ENCODE measurements at places on chromosomes 13 and 19.

GRCh38 chr13:49953560-49953959 lies 17.4 kb upstream of the SPRYD7 start:
- no peak for DNase-seq

DNA sequence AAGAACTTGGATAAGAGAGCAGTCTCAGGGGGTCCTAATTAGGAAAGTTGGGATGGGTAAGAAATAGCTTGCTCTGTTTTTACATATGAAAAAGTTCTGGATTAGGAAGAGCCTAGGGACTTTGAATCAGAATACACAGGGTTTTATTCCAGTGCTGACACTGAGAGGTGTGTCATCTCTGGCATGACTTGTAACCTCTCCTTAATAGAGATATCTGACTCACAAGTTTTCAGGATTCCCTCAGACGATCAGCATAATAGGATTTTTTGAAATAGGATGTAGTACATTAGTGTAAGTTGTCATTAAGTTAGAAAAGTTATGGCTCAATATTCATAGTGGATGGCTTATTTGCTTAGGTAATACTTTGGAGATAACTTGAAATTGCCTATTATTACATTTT lies 555.2 kb upstream of the MIR17HG start:
- DNase-seq, result no peak

DNA sequence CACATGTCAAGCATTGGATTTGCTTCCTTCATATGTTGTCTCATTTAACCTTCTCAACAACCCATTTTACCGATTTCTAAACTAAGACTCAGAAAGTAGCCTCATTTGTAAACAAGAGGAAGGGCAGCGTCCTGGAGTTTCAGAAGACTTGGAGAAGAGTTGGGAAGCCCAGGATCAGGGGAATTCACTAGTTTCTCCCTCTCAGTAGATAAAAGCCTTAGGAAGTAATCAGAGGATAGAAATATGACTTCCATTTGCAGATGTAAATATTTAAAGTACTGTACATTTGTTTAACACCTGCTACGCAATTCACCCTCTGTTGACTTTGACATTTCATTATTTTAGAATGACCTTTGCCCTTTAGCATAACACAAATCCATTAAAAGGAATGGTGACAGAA lies 216.4 kb downstream of the DCT start:
- no peak for DNase-seq

DNA sequence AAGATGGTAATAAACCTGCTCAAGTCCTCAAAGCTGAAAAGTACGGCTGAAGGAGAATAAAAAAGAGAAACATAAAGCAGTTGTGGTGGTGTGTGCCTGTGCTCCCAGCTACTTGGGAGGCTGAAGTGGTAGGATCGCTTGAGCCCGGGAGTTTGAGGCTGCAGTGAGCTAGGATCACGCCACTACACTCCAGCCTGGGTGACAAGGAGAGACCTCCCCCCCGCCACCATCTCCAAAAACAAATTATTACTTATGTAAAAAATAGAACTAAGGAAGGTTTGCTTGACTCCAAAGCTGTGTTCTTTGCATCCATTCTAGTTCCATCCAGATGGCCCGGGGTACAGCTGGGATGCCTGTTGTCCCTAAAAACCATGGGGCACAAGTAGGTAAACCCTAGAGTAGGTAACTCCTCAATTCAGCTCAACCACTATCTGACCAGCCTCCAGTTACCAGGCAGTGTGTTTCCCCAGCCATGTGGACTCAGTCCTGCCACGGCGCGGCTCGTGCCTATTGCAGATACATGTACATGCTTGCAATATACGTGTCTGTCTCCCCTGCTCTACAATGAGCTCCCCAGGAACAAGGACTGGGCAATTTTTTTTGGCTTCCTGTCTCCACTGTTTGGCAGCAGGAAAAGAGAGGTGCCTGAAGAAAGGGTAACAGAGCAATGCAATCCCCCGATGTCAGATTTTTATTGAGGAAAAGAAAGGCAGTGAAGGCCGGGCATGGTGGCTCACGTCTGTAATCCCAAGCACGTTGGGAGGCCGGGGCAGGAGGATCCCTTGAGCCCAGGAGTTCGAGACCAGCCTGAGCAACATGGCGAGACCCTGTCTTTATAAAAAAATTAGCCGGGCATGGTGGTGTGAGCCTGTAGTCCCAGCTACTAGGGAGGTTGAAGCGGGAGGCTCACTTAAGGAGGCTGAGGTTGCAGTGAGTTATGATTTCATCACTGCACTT lies 101.3 kb downstream of the GNG7 start:
- no peak for DNase-seq

DNA sequence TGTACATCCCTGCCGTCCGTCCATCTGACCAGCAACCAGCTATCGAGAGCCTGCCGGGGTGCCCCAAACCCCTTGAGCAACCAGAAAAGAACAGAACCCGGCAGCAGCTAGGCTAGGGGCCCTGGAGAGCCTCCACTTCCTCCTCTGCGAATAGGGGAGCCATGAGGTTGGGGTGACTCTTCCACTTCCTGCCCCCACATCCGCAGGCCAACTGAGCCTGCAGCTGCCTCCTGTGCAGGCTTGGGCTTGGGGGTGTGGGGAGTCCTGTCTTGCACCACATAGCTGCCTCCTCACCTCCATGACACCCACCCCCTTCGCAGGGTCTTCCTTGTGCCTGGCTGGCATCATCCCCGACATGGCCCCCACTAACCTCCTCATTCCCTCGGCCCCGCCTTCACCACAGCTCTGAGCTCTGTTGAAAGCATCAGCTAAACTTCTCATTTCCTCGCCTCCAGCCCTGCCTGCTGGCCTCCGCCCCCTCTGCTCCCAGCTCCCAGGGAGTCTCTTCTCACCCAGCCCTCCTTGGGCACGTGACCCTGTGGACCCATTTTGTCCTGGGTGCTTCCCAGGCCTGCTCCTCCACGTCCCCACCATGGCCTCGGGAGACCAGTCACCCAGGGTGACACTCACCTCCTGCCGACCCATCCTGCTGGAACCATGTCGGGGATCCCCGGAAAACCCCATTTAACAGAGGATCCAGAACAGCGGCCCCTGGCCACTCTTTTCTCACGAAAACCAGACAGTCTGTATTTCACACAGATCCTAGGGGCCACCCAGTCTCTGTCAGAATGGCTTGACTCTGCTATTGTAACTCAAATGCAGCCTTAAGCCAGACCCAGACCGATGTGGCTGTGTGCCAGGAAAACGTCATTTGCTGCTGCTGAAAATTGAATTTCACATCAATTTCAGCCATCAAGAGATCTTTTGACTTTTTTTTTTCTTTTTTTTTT lies 50.4 kb downstream of the MYO9B start:
- peak; percentile 53 for DNase-seq

DNA sequence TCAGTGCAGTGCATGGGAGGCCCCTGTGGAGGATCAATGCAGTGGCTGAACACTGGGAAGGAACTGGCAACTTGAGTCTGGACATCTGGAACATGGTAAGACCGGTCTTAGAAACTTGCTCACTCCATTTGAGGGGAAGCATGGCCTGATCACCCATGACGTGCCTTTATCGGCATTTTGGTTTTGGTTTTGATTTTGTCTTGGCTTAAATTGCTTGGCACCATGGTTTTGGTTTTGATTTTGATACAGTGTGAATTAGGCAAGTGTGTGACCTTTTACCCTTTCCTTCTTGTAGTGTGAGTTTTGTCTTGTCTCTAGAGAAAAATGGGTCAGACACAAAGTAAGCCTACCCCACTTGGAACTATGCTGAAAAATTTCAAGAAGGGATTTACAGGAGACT lies 77.3 kb downstream of the ZNF486 start:
- no peak for DNase-seq

DNA sequence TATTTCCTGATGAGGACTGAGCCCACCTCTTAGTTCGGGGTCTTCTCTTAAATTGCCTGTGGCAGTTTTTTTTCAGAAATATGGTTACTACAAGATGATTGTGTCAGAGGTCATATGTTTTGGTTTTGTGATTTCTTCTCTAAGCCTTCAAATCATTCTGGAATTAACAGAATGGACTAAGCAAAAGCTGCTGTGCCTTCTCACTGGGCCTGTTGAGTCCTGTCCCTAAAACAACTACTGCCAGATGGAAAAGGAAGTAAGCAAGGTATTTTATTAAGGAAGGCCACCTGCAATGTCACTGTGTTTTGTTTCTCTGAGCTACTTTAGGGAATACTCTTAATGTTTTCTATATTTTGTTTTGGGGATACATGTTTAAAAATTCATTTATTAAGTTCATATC lies 470.8 kb downstream of the PCDH20 start:
- no peak for DNase-seq

DNA sequence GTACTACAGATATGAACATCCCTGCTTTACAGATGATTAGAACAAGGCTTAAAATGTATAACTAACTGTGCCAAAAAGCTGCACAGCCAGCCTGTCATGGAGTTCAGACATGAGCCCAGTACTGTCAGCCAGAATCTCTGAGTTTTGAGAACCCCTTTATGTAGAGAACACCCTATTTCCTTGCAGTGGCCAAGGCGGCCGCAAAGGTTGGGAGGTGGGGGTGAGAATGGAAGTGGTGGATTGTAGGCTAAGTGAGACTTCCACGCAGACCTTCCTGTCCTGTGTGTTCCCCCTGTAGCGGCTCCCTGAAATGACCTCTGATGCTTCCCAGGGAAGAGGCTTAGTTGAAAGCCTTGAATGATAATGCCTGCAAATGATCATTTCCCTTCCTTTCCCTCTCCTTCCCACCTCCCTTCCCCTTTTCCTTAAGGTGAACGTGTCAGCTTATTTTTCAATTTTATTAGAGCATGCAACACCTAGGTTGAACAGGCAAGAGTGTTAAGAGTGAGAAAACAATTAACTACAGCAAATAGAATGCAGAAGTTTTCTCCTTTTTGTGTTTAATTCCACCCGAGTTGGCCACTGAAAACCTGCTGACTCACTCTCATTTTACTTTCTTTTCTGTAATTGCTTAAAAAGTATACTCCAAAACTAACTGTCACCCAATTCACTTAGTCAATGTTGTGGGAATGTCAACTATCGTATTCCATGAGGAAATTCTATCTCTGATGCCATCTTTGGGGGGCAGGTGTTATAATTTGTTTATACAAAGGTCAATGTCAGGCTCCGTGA lies 167.0 kb upstream of the EDNRB start:
- no peak for DNase-seq

DNA sequence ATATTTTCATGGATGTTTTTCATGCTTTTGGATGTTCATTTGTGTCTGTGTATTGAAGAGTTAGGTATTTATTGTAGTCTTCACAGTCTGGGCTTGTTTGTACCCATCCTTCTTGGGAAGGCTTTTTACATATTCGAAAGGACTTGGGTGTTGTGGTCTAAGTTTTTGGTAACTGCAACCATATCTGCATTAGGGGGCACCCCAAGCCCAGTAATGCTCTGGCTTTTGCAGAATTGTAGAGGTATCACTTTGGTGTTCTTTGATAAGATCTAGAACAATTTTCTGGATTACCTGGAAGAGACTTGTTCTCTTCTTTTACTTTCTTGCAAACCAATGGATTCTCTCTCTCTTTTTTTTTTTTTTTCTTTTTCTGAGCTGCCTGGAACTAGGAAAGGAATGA lies 581.3 kb downstream of the DACH1 start:
- peak; percentile 1 for DNase-seq

DNA sequence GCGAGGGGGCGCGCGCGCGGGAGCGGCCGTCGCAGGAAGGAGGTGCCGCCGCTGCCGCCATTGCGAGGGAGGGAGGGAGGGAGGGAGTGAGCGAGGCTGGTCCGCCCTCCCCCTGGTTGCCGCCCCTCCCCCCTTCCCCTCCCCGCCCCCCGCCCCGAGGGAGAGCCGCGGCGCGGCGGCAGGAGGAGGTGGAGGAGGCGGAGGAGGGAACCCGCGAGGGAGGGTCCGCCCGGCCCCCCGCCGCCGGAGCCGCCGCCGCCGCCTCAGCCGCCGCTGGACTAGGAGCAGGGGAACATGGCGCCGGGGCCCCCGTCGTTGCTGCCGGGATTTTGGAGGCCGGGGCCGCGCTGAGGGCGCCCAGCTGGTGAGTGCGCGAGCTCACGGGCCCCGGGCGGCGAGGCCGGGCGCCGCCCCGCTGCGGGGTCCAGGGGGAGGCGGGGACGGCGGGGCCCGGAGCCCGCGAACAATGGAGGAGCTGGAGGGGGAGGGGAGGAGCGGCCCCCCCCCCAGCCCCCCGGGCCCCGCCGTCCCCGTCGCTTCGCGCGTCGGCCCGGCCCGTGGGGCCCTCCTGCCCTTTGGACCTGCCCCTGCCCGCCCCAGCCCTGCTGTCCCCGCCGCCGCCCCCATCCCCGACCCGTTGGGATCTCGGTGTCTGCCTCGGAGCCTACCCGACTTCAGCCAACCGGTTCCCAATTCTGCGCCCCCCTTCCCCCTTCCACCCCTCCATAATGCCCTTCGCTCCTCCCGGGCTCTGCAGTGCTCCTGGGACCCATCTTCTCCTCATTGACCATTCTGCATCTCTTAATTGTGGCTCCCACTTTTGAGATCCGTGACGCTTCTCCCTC lies at the start of gene ARHGAP35:
Gene ARHGAP35 (plus strand): TSS at position 152 of the 845 bp plus-strand sequence. CDS start 57,679 bp downstream, outside the sequence.
- peak; percentile 91 for DNase-seq

GRCh38 chr13:105740739-105741138 lies 794.7 kb downstream of the EFNB2 start:
- no peak for DNase-seq

DNA sequence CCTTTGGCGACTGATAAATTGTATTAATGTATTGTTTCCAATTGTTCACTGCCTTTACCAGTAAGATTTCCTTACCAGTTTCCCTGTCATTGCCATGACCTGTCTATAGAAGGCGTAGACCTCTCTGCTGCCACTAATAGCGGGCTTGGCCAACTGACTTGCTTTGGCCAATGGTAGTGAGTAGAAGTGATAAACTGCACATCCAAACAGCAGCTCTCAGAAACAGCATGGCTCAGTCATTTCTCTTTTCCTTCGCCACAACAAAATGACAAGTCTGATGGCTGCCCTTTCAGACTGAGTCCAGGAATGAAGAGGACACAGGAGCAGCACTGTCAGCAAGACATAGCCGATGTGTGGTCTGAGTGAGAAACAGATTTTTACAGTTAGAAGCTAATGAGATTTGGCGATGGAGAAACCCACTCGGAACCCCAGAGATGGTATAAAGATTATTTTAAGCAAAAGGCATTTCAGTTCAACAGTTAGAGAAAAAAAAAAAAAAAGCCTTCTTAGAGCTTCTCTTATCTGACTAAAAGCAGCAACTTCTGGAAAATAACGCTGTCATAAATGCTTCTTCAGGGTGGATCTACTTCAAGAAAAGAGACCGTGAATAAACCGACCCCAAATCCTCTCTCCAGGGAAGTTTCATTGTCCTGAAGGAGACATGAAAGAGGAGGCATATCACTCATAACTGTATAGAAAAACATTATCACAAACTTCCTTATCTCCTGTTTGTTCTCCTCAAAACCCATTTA lies 42.0 kb upstream of the TM9SF2 start:
- DNase-seq, result no peak

GRCh38 chr19:52923778-52924593 lies 758 bp upstream of the ZNF888 start:
- DNase-seq, result no peak

GRCh38 chr13:75430436-75431209 lies 51.3 kb downstream of the TBC1D4 start:
- no peak for DNase-seq

GRCh38 chr19:5536337-5536894 lies 31.3 kb downstream of the TINCR start:
- DNase-seq, result peak; percentile 78

GRCh38 chr19:46000491-46001246 lies 5.4 kb downstream of the CCDC61 start:
- DNase-seq, result peak; percentile 96

Data from cerebellum (tissue), 4 donors.